ENCODE measurements at places on chromosomes 2 and 18.

DNA sequence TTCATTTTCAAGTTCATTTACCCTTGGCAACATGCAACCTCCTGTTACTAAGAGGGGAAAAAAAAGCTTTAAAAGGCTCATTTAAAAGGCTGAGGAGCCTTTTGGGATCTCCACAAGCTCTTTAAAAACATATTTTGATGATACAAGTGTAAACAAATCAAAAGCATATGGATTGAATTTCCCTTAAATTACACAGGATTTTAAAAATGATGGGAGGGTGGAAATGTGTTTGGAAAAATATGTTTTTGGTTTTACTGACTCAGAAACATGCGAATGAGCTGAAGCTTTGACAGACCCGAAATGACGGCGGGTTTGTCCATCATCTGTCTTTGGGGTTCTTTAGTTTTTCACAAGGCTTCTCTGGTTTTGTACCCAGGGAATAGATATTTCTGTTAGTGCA, 180.6 kb upstream of the CCDC68 start:
- DNase-seq: no peak

DNA sequence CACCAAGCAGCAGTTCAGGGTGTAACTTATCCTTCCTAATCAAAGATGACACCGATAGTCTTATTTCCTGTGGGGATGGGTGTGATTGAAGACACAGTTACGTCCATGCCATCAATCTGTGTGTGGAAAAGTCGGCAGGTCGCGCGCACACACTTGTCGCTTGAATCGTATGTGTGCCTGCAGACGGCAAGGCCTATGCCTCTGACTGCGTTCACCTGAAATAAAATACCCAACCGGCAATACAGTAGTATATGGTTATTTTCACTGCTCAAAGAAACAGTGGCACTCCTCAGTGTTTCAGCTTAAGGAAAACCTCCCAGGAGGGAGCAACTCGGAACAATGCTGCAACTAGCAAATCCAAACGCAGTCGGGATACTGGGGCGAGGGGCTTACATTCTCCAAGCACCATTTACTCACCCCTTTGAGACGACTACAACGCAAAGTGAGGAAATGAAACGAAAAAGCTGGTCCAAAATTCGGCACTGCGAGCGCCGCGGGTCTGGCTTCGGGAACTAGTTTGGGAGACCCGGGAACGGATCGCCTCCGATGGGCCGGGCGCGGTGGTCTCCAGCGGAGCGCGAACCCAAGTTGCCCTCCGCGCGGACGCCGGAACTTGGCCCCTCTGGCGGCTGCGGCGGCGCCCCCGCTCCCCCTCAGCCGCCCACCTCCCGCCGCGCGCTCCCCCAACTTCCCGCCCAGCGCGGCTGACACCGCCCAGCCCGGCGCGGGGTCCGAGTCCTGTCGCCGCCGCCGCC, 675 bp downstream of the PRKD3 start:
- DNase-seq: peak; percentile 36

- DNase-seq: no peak
These were observed 2.1 kb downstream of the ZNF532 start for GRCh38 chr18:58866773-58867150.

GRCh38 chr2:44778671-44779476, 162.6 kb upstream of the SIX3 start:
- DNase-seq: no peak

GRCh38 chr2:656676-657075, 20.5 kb downstream of the TMEM18 start:
- no peak for DNase-seq

- DNase-seq: peak; percentile 43
These were observed 603 bp downstream of the ATAD2B start for GRCh38 chr2:23926290-23926749.

DNA sequence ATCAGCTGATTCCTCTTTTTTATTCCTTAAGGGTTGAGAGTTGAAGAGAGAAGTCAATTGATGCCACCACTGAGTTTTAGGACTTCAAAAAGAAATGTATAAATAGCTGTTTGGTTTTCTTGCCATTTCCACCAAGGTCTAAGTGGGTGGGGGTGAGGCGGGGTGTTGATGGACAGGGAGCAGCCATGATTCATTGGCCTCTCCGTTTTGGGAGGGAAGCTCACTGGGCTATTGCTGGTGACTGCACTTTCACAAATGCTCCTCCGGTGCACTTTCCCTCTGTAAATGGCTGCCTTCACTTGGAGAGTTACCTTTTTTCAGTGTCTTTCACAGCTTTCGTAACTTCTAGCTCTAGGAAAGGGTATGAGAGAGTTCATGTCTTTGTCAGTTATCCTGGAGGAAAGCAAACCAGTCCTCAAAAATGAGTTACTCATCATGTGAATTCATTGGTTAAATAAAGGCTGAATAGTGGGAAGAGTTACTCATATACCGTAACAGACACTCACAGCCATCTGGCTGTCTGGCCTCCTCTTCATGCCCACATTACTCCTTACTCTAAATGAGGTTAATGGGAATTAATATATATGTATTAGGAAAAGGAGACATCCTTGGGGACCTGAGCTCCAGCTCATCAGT, 17.4 kb upstream of the CTAGE1 start:
- no peak for DNase-seq

GRCh38 chr18:74346206-74346605, 30.6 kb downstream of the C18orf63 start:
- DNase-seq: no peak

- DNase-seq: no peak
These were observed 15.7 kb upstream of the TTC21B start for GRCh38 chr2:165969227-165969626.

GRCh38 chr2:207255565-207256470, 90.1 kb upstream of the KLF7 start:
- DNase-seq: no peak

- DNase-seq: no peak
These were observed 52.6 kb downstream of the TRIP12 start for GRCh38 chr2:229869226-229869625.

- no peak for DNase-seq
These were observed 53.4 kb downstream of the STK25 start for GRCh38 chr2:241454837-241455485.

DNA sequence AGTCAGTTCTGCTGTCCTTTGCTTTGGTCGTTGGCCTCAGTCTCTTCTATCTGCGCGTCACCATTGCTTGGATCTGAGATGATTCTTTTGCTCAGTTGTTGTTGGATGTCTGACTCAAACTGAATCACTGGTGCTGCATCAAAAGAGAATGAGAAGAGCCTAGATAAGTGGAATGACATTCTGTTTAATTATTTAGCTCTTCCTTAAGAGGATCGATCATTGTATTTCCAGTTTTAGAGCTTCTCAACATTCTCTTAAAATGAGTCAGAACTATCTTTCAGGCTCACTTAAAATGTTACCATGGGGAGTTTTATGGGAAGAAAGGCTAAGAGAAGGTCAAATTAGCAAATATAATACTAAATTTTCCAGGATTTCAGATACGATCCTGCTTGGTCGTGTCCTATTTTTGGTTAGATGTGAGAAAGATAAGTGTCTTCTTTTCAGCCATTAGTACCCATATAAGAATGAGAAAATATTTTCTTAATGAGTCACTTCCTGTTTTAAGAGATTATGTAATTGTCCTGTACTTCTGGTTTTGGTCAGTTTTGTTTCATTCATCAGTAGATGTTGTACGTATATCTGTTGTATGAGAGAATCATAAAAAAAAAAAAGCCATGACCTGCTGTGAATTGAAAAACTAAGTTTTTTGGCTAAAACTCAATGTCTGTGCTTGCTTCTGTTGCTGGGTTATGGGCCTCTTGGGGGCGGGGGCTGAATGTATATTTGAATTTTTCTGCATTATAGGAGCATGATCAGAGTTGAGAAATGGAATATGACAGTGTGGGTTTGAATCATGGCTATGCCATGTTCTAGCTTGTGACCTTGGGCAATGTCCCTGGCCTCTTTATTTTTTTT, 31.6 kb upstream of the CASP10 start:
- peak; percentile 32 for DNase-seq

DNA sequence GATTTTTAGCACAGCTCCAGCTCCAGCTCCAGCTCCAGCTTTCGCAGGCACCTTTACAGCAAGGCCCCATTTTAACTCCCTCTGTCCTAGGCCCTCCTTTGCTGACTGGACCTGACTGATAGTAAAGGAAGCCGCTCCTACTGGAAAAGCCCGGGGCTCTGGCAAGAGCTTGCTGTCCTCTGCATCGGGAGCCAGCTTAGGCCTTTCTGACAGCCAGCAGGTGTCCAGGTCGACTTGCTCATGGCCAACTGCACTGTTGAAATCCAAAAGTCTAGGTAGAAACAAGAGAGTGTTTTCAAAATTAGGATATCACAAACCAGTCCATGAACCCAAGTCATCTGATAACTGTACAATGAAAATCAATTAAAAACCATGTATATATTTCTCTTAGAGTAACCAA, 161.1 kb downstream of the LAMA1 start:
- DNase-seq: no peak

GRCh38 chr2:70121627-70122372, 34.5 kb downstream of the PCBP1 start:
- no peak for DNase-seq

GRCh38 chr2:24077535-24077877, 1.4 kb upstream of the SF3B6 start:
- no peak for DNase-seq

DNA sequence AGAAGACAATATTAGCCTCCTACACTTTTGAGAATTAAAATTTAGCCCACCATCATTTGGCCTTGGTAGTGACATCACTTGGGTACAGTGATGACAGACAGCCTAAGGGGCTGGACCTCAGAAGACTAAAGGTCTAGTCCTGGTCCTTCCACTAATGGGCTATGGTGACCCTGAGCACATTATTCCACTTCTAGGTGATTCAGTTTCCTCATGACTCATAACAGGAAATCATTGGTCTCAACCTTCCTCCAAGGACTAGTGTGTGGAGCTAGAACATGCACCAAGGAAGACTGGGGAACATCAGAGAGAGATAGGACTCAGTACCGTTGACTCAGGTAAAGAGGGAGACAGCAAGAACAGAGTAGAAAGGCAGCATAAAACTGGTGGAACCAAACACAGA, 64.0 kb downstream of the TFCP2L1 start:
- no peak for DNase-seq

- no peak for DNase-seq
These were observed 111.3 kb upstream of the SLC14A2 start for GRCh38 chr18:45503990-45504389.

GRCh38 chr2:66576561-66577320, 141.8 kb downstream of the MEIS1 start:
- DNase-seq: no peak

DNA sequence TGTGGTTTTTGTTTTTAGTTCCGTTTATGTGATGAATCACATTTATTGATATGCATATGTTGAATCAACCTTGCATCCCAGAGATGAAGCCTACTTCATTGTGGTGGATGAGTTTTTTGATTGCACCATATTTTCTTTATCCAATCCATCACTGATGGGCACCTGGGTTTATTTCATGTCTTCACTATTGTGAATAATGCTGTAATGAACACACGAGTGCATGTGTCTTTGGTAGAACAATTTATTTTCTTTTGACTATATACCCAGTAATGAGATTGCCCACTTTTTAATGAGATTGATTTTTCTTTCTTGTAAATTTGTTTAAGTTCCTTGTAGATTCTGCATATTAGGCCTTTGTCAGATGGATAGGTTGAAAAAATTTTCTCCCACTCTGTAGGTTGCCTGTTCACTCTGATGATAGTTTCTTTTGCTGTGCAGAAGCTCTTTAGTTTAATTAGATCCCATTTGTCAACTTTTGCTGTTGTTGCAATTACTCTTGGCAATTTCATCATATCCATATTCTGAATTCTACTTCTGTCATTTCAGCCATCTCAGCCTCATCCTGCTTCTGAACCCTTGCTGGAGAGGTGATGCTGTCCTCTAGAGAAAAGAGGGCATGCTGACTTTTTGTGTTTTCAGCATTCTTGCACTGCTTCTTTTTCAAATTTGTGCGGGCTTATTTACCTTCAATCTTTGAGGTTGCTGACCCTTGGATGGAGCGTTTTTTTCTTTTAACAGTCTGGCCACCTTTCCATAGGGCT, 96.2 kb upstream of the CTAGE1 start:
- DNase-seq: no peak

GRCh38 chr18:25915907-25916306, 174.5 kb downstream of the SS18 start:
- no peak for DNase-seq

DNA sequence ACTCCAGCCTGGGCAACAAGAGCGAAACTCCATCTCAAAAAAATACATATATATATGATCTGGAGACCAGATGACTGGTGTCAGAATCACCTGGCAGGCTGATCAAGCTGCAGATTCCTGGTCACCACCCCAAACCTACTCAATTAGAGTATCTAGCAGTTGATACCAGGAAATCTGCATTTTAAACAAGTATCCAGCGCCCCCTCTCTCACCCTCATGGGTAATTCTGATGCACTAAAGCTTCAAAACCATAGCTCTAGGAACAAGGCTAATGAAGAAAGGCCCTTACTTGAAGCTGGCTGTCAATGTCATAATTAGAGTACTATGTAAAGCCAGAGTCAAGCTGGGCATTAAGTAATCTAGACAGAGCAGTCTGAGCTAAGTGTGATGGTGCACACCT, 25.0 kb upstream of the PCBP1 start:
- no peak for DNase-seq

- no peak for DNase-seq
These were observed 48.6 kb downstream of the DDX1 start for GRCh38 chr2:15640261-15640711.

DNA sequence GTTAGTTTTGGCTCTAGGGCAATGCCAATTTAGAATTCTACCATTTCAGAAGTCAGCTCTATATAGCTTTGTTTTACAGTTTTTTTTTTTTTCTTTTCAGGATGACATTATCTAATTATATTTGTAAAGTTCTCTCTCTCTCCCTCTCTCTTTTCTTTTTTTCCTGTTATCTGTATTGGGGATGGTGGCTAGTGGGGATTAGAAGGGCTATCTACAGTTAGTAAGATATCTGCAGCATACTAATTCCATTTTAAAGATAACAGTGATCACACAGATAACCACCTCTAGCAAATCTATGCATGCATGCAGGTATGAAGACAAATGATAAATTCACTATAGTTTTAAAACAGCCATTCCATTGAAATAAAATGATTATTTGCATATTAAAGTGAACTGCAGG, 438.9 kb downstream of the ERBB4 start:
- DNase-seq: no peak

- DNase-seq: peak; percentile 30
These were observed 161.3 kb downstream of the HAUS1 start for GRCh38 chr18:46265196-46266156.

- DNase-seq: no peak
These were observed 596.6 kb downstream of the RNF144A start for GRCh38 chr2:7513834-7514233.

DNA sequence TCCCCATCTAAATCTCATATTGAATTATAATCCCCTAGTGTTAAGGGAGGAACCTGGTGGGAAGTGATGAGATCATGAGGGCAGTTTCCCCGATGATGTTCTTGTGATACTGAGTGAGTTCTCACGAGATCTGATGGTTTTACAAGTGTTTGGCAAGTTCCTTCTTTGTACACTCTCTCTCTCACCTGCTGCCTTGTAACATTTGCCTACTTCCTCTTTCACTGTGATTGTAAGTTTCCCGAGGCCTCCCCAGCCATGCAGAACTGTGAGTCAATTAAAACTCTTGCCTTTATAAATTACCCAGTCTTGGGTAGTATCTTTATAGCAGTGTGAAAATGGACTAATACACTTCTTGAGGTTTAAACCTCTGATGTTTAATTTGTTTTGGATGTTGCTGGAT, 177.5 kb downstream of the CD8B2 start:
- no peak for DNase-seq

All from activated CD4-positive, alpha-beta T cell treated with anti-CD3 and anti-CD28 coated beads, Interleukin-2, Interleukin-6, amounts not matched to agents 100 ng/mL and 50 ng/mL, durations not matched to agents 16 hours and 8 hours (primary cell).